ENCODE measurements at places on chromosomes 7 and 10. TPM values are rescaled to one million over a fixed set of nuclear protein-coding genes. Genes with fewer than 3 reads are reported as not detected.

- no peak overlapping the region for H3K27ac ChIP-seq
- no peak overlapping the region for H3K4me3 ChIP-seq
- no peaks in the 10 kb centered on the region for H3K27me3 ChIP-seq
- no peaks in the 10 kb centered on the region for H3K36me3 ChIP-seq
- H3K4me1 ChIP-seq = no peaks in the 10 kb centered on the region
Measured at GRCh38 chr10:4170633-4171314, 385.8 kb upstream of the KLF6 start.

DNA sequence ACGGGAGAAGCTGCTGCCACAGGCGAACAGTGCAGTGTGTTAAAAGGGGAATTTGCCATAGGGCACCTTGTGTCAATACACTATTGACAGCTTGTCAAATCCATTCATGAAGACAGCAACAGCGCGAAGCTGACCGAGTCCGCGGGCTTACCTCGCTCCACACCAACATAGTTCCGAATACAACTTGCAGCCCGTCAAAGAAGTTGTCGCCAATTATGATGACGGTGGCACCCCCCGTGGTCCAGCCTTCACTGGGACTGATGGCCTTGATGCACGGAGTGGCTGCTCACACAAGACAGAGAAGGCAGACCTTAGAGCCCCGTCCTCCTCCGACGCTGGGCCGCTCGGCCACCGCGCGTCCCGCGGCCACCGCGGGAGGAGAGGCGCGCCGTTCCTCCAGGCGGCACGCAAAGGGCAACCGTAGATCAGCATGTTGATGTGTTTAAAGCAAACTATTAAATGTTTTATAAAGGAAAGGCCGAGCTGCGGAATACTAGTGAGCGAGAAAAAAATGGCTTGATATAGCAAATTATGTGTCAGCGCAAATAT is 96.4 kb downstream of the EBF3 start:
- H3K4me1 ChIP-seq = no peaks in the 10 kb centered on the region
- no peak for DNase-seq
- no peaks in the 10 kb centered on the region for H3K27me3 ChIP-seq
- H3K27ac ChIP-seq = no peak overlapping the region

- H3K27ac ChIP-seq = no peak overlapping the region
- H3K4me3 ChIP-seq = no peak overlapping the region
- no peaks in the 10 kb centered on the region for H3K36me3 ChIP-seq
- H3K27me3 ChIP-seq = no peaks in the 10 kb centered on the region
- no peaks in the 10 kb centered on the region for H3K4me1 ChIP-seq
Measured at GRCh38 chr10:75377869-75378268, 23.7 kb downstream of the ZNF503 start.

DNA sequence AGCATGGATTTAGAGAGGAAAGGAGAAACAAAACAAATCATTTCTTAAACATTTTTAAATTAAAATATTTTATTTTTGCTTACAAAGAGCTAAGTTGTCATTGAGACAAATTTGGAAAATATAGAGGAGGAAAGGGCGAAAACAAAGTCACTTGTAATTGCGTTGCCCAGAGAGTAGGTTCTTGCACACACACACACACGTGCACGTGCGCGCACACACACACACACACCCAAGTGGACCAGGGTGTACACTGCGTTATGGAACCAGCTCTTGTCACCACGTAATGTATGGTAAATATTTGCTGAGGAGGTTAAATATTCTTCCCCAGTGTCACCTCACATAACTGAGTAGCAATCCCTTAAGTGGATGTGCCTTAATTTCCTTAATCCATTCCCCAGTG is 21.6 kb downstream of the SHH start:
- H3K36me3 ChIP-seq = no peaks in the 10 kb centered on the region
- DNase-seq = no peak
- H3K4me1 ChIP-seq = no peaks in the 10 kb centered on the region

GRCh38 chr10:109071539-109071938 is 851.8 kb downstream of the XPNPEP1 start:
- H3K4me3 ChIP-seq = no peak overlapping the region
- H3K4me1 ChIP-seq = no peaks in the 10 kb centered on the region
- no peak for DNase-seq
- no peaks in the 10 kb centered on the region for H3K36me3 ChIP-seq

- H3K27ac ChIP-seq = no peak overlapping the region
- no peaks in the 10 kb centered on the region for H3K27me3 ChIP-seq
- H3K4me1 ChIP-seq = no peaks in the 10 kb centered on the region
- H3K36me3 ChIP-seq = no peaks in the 10 kb centered on the region
- no peak for DNase-seq
Measured at GRCh38 chr10:35182631-35183510, 56.2 kb downstream of the CREM start.

GRCh38 chr10:68606918-68607317 is 46.8 kb downstream of the TET1 start:
- peak; percentile 62 for DNase-seq
- no peak overlapping the region for H3K4me3 ChIP-seq
- no peaks in the 10 kb centered on the region for H3K27me3 ChIP-seq
- H3K4me1 ChIP-seq = peaks cover 1% of the 10 kb centered on the region
- no peaks in the 10 kb centered on the region for H3K36me3 ChIP-seq

GRCh38 chr7:99380032-99380822 is 5.7 kb downstream of the ARPC1B start:
- H3K27me3 ChIP-seq = no peaks in the 10 kb centered on the region
- DNase-seq = peak; percentile 25
- H3K36me3 ChIP-seq = peaks cover 20% of the 10 kb centered on the region
- H3K4me1 ChIP-seq = peaks cover 19% of the 10 kb centered on the region
- H3K4me3 ChIP-seq = no peak overlapping the region
- peak overlapping the region; percentile 72 for H3K27ac ChIP-seq

GRCh38 chr7:137772748-137773147 is 74.0 kb downstream of the DGKI start:
- peak; percentile 94 for DNase-seq
- no peak overlapping the region for H3K4me3 ChIP-seq
- H3K27me3 ChIP-seq = no peaks in the 10 kb centered on the region
- H3K27ac ChIP-seq = peak overlapping the region; percentile 53
- peaks cover 22% of the 10 kb centered on the region for H3K4me1 ChIP-seq
- no peaks in the 10 kb centered on the region for H3K36me3 ChIP-seq

Gene MMRN2
- total RNA-seq = 2.1 TPM

- peaks cover 1% of the 10 kb centered on the region for H3K36me3 ChIP-seq
- no peak overlapping the region for H3K4me3 ChIP-seq
- H3K27ac ChIP-seq = no peak overlapping the region
- DNase-seq = no peak
- no peaks in the 10 kb centered on the region for H3K4me1 ChIP-seq
Measured at GRCh38 chr10:68934994-68935393, 21.0 kb upstream of the DDX21 start.

Gene HOXA3
- 1.5 TPM for total RNA-seq

DNA sequence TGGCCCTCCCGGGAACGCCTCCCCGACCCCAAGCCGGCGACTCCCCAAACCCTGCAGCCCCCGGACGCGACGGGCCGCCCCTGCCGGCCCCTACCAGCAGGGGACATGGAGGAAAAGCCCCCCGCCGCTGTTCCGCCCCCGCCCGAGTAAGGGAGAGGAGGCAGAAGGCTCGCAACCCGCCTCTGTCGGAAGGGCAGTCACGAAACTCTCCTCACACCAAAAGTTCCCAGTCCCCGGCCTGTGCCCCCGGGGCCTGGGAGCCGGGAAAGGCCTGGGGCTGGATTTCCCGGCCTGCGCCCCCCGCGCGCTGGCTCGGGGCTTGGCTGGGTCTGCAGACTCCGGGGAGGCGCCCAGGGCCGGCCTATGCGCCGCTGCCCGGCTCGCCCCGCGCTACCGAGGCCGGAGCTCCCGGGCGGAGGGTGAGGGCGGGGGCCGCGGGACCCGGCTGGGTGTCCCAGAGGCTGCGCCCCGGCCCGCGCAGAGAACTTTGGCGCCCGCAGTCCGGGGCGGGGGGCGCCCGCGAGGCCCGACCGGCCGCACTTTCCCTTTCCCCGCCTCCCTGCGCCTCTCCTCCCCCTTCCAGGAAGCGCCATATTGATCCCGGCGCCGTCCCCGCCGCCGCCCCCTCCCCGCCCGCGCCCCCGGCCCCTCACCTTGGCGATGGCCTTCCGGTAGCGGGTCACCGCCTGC is 728 bp downstream of the PARD3 start:
- peaks cover 2% of the 10 kb centered on the region for H3K4me1 ChIP-seq
- peak; percentile 44 for DNase-seq
- H3K27me3 ChIP-seq = no peaks in the 10 kb centered on the region
- no peaks in the 10 kb centered on the region for H3K36me3 ChIP-seq
- H3K27ac ChIP-seq = peak overlapping the region; percentile 51
- peak overlapping the region; percentile 87 for H3K4me3 ChIP-seq

DNA sequence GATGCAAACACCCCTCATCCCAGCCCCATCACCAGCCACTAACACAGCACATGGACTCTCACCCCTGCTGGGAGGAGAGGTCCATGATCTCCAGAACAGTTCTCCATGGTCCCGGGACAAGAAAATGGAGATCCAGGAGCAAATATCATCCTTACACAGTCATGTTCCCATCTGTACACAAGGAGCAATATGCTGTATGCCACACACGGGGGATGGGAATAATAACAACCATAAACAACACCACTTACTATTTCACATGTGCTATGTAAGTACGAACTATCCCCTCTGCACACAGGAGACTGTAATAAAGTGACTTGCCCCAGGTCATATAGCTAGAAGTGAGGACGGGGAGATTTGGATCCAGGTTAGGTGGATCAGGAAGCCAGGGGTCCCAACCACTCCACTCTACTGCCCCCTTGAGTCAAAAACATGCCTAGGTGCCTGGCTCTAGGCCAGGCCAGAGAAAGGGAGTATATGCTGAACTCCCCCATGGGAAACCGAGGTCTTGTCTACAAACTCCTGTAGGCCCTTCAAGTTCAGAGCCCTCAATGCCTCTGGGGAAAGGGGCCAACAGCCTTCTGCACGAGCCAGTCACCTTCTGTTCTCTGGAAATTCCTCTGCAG is 34.1 kb downstream of the LRRC20 start:
- H3K36me3 ChIP-seq = no peaks in the 10 kb centered on the region
- peaks cover 2% of the 10 kb centered on the region for H3K4me1 ChIP-seq
- DNase-seq = peak; percentile 49
- H3K27ac ChIP-seq = no peak overlapping the region
- H3K27me3 ChIP-seq = peaks cover under 1% of the 10 kb centered on the region
- no peak overlapping the region for H3K4me3 ChIP-seq

GRCh38 chr7:149067869-149068268 is 22.6 kb downstream of the ZNF786 start:
- H3K27ac ChIP-seq = no peak overlapping the region
- H3K4me1 ChIP-seq = no peaks in the 10 kb centered on the region
- peaks cover 10% of the 10 kb centered on the region for H3K36me3 ChIP-seq
- no peak overlapping the region for H3K4me3 ChIP-seq
- no peak for DNase-seq
- H3K27me3 ChIP-seq = no peaks in the 10 kb centered on the region

DNA sequence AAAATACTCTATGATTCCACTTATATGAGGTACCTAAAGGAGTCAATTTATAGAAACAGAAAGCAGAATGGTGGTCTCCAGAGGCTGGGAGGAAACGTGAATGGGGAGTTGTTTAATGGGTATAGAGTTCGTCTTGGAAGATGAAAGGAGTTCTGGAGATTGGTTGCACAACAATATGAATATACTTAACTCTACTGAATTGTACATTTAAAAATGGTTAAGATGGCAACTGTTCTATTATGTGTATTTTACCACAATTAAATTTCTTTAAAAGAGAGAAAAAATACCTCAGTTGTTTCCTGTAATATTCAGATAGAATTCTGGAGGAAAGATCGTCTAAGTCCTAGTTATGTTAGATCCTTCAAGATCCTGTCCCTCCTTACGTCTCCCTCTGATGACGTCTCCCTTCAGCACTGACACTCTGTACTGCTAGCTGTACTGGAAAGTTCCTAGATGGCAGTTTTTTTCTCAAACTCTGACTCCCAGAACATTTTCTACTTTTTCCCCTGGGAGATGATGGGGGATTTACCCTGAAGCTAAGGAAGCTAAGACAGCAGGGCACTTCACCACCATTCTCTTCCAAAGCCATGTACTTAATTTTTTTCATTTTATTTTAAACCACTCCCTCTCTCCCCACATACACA is 53.2 kb upstream of the CAV2 start:
- no peaks in the 10 kb centered on the region for H3K27me3 ChIP-seq
- DNase-seq = peak; percentile 62
- peaks cover 19% of the 10 kb centered on the region for H3K4me1 ChIP-seq
- H3K4me3 ChIP-seq = no peak overlapping the region
- no peak overlapping the region for H3K27ac ChIP-seq
- no peaks in the 10 kb centered on the region for H3K36me3 ChIP-seq

DNA sequence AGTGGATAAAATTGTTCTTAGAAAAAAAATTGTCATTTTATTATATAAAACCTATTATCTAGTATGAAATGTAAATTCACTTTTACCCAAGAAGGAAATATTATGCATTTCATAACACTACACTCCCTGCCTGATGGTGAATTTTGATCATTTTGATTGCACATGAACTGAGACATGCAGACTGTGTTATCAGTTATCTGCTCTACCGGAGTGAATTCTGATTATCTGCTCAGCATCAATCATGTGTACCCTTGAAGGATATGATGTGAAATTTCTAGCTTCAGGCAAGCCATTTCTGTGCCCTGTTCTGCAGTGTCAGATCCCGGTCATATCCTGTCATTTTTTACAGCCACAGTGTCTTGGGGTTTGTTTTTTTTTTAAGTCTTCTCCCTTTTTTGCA is 85.0 kb upstream of the FGL2 start:
- H3K4me3 ChIP-seq = no peak overlapping the region
- H3K27me3 ChIP-seq = no peaks in the 10 kb centered on the region
- no peak for DNase-seq
- H3K27ac ChIP-seq = no peak overlapping the region

- no peak overlapping the region for H3K4me3 ChIP-seq
- peaks cover 5% of the 10 kb centered on the region for H3K4me1 ChIP-seq
- no peaks in the 10 kb centered on the region for H3K36me3 ChIP-seq
- H3K27ac ChIP-seq = no peak overlapping the region
- no peaks in the 10 kb centered on the region for H3K27me3 ChIP-seq
Measured at GRCh38 chr10:126199221-126199998, 188.9 kb downstream of the ADAM12 start.

GRCh38 chr10:74822521-74823089 is 3.8 kb upstream of the KAT6B start:
- peaks cover 12% of the 10 kb centered on the region for H3K4me1 ChIP-seq
- H3K27ac ChIP-seq = peak overlapping the region; percentile 51
- DNase-seq = peak; percentile 85

DNA sequence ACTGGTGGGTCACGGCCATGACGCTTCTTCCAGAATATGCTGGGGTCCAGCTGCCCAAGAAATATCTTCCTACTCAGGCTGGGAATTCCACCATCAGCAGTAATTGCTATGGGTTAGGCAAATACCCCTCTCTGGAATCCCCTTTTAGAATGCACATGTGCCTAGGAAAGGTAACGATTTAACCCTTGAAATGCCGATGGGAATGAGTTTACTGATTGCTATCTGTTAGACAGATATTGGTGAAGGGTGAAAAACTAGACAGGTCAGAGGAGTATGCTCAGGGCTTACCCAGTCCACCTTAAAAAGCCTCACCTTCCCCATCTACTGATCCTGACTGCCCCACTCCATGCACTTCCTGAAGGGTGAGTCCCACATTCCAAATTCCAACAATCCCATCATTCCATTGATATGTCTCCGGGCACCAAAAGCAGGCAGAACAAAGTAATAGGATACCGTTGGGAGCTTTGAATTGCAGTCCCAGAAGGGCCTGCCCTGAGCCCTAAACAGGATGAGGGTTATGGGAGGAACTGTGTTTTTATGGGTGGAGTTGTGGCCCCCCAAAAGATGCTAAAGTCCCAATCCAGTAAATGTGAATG is 59.3 kb downstream of the DLG5 start:
- peak; percentile 34 for DNase-seq
- no peaks in the 10 kb centered on the region for H3K36me3 ChIP-seq
- H3K27ac ChIP-seq = no peak overlapping the region
- H3K27me3 ChIP-seq = no peaks in the 10 kb centered on the region
